ENCODE measurements at places on chromosomes 5 and 9.

GRCh38 chr5:107215611-107216010 is 455.1 kb downstream of the EFNA5 start:
- no peaks in the 10 kb centered on the region for H3K36me3 ChIP-seq
- H3K27ac ChIP-seq = no peak overlapping the region
- H3K4me3 ChIP-seq = no peak overlapping the region
- no peak for DNase-seq
- H3K27me3 ChIP-seq = no peaks in the 10 kb centered on the region

DNA sequence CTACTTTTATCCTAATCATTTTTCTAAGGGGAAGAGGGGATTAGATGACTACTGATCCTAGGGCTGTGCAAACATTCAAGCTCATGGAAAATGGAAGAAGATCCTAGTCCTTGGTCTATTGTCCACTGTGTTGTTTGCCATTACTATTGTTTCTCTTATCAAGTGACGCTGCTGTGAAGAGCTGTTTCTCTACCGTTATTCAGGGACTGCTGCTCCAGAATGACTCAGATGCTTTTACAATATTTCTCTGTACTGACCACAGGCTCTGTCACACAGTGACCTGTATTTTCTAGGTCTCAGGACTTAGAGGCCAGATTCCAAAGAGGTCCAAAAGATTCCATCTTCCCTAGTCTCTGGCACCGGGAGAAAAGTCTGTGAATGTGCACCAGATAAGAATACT is 159.5 kb upstream of the CHD1 start:
- H3K4me3 ChIP-seq = no peak overlapping the region
- H3K27me3 ChIP-seq = no peaks in the 10 kb centered on the region
- H3K4me1 ChIP-seq = no peaks in the 10 kb centered on the region

DNA sequence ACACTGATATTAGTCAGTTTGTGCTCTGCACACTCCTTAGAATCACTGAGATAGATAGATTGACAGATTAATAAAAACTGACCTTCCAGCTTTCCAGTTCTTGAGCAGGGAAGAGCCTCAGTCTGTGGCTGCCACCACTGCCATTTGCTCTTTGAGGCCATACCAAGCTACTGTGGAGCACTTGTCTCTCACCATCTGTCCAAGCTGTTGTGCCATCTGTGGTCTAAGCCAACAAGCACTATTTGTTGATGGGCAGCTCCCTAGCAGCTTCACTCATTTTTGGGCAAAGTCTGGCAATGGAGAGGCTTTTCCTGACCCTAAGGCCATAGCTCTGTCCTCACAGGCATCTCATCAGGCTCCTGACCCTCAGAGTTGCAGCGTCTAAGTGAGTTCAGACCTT is 30.4 kb downstream of the HTR1A start:
- H3K27ac ChIP-seq = no peak overlapping the region
- no peak for DNase-seq
- H3K4me3 ChIP-seq = no peak overlapping the region
- no peaks in the 10 kb centered on the region for H3K4me1 ChIP-seq
- no peaks in the 10 kb centered on the region for H3K27me3 ChIP-seq

- no peaks in the 10 kb centered on the region for H3K27me3 ChIP-seq
- no peak for DNase-seq
- H3K36me3 ChIP-seq = no peaks in the 10 kb centered on the region
- H3K4me3 ChIP-seq = no peak overlapping the region
- no peaks in the 10 kb centered on the region for H3K4me1 ChIP-seq
These were observed 44.7 kb upstream of the NKD2 start for GRCh38 chr5:963673-964531.

GRCh38 chr5:625516-625915 is 13.4 kb downstream of the CEP72 start:
- H3K4me1 ChIP-seq = no peaks in the 10 kb centered on the region
- H3K27ac ChIP-seq = no peak overlapping the region
- no peak for DNase-seq
- no peak overlapping the region for H3K4me3 ChIP-seq

- no peaks in the 10 kb centered on the region for H3K4me1 ChIP-seq
- DNase-seq = no peak
- H3K4me3 ChIP-seq = no peak overlapping the region
- no peaks in the 10 kb centered on the region for H3K36me3 ChIP-seq
- no peak overlapping the region for H3K27ac ChIP-seq
These were observed 91.1 kb upstream of the RNF180 start for GRCh38 chr5:64074533-64074932.

DNA sequence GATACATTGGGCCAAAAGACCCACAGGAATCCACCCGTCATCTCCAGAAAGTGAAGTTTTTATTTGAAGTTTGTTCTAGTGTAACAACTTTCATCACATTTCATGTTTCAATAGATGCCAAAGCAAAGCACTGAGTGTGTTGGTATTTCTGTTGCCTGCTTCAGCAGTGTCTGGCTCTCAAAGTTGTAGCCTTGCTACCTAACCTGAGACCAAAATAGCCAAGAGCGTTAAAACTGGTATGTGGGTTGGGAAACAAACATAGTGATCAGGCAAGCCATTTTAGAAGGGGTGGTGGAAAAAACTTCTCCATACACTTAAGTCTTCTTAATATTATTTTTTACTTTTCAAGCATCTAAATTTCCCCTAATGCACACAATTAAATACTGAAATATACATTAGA is 150.3 kb upstream of the DHFR start:
- H3K27me3 ChIP-seq = no peaks in the 10 kb centered on the region
- DNase-seq = no peak
- H3K36me3 ChIP-seq = no peaks in the 10 kb centered on the region
- H3K4me1 ChIP-seq = no peaks in the 10 kb centered on the region

- no peaks in the 10 kb centered on the region for H3K36me3 ChIP-seq
- H3K4me3 ChIP-seq = no peak overlapping the region
- H3K4me1 ChIP-seq = no peaks in the 10 kb centered on the region
- H3K27ac ChIP-seq = no peak overlapping the region
- no peaks in the 10 kb centered on the region for H3K27me3 ChIP-seq
- DNase-seq = no peak
These were observed 10.2 kb downstream of the SLC6A18 start for GRCh38 chr5:1235379-1235778.

- H3K4me3 ChIP-seq = no peak overlapping the region
- H3K27me3 ChIP-seq = no peaks in the 10 kb centered on the region
These were observed 260.3 kb downstream of the ENC1 start for GRCh38 chr5:74380193-74380592.

All from uterus (tissue), 4 donors.